ENCODE measurements at places on chromosomes 7 and 10. TPM values are rescaled to one million over a fixed set of nuclear protein-coding genes. Genes with fewer than 3 reads are reported as not detected.

The CFAP43 gene
- total RNA-seq = not detected

The WNT8B gene
- total RNA-seq = not detected

The FAM237B gene
- not detected for total RNA-seq

The ZNF853 gene
- total RNA-seq = 0.21 TPM

The IQUB gene
- total RNA-seq = not detected

The LIPM gene
- total RNA-seq = not detected

The ZNF727 gene
- not detected for total RNA-seq

The MYH16 gene
- total RNA-seq = 0.11 TPM

The HTR5A gene
- total RNA-seq = not detected

The JCAD gene
- total RNA-seq = 79.7 TPM

The PIK3CG gene
- total RNA-seq = 4.9 TPM

The PRLHR gene
- total RNA-seq = not detected

The GPR37 gene
- total RNA-seq = 2.1 TPM

The C1QL3 gene
- not detected for total RNA-seq

The CDHR3 gene
- total RNA-seq = 3.9 TPM

The SLC13A1 gene
- not detected for total RNA-seq

The CNNM1 gene
- not detected for total RNA-seq

The KLF14 gene
- total RNA-seq = not detected

The OGDHL gene
- total RNA-seq = 0.58 TPM

The ZNF248 gene
- 6.5 TPM for total RNA-seq

The MACC1 gene
- total RNA-seq = not detected

The PCLO gene
- total RNA-seq = 0.65 TPM

The AGR3 gene
- total RNA-seq = not detected

The RAMP3 gene
- not detected for total RNA-seq

The TM9SF3 gene
- total RNA-seq = 144 TPM

The TFPI2 gene
- total RNA-seq = 33.1 TPM

The TAS2R38 gene
- total RNA-seq = not detected

The FAM20C gene
- 44.4 TPM for total RNA-seq

The CCDC3 gene
- 1.2 TPM for total RNA-seq

Data from endothelial cell of umbilical vein (primary cell).